H4 (cell line): ENCODE measurements at places on chromosomes 16 and 17. TPM values are rescaled to one million over a fixed set of nuclear protein-coding genes. Genes with fewer than 3 reads are reported as not detected.

FLOT2 gene
- total RNA-seq, result 15.5 and 21.3 TPM in 2 replicates

DNAI2 gene
- not detected in 2 replicates for total RNA-seq

RDM1 gene
- 0.66 and 1.1 TPM in 2 replicates for total RNA-seq

SOCS3 gene
- total RNA-seq, result 29.2 and 43.0 TPM in 2 replicates

MILR1 gene
- total RNA-seq, result 20.3 and 24.8 TPM in 2 replicates

HS3ST3A1 gene
- 4.7 and 12.6 TPM in 2 replicates for total RNA-seq

GSG1L gene
- 0.08 and 0.41 TPM in 2 replicates for total RNA-seq

SP6 gene
- 0.14 and 0.21 TPM in 2 replicates for total RNA-seq

SLC5A10 gene
- 0.10 TPM in 1 of 2 replicates, not detected in the other for total RNA-seq

CIBAR2 gene
- total RNA-seq, result not detected in 2 replicates

TAT gene
- not detected in 2 replicates for total RNA-seq

RAB11FIP4 gene
- 4.8 and 12.4 TPM in 2 replicates for total RNA-seq

FBXL16 gene
- 1.0 and 2.2 TPM in 2 replicates for total RNA-seq

GCGR gene
- not detected in 2 replicates for total RNA-seq

DPEP1 gene
- not detected in 2 replicates for total RNA-seq

HYDIN gene
- 0.15 and 0.64 TPM in 2 replicates for total RNA-seq

ESRP2 gene
- 0.21 TPM in 1 of 2 replicates, not detected in the other for total RNA-seq

GSE1 gene
- 8.0 and 11.9 TPM in 2 replicates for total RNA-seq

PRAC1 gene
- not detected in 2 replicates for total RNA-seq

KRTAP4-9 gene
- total RNA-seq, result not detected in 2 replicates

IRX5 gene
- 0.72 and 3.5 TPM in 2 replicates for total RNA-seq

MAP1LC3B gene
- total RNA-seq, result 26.6 and 28.5 TPM in 2 replicates

GGNBP2 gene
- total RNA-seq, result 32.5 and 38.2 TPM in 2 replicates

EFNB3 gene
- 5.6 and 6.2 TPM in 2 replicates for total RNA-seq

AIPL1 gene
- not detected in 2 replicates for total RNA-seq

PDIA2 gene
- total RNA-seq, result not detected in 2 replicates

FOXN1 gene
- total RNA-seq, result not detected in 2 replicates

ZP2 gene
- total RNA-seq, result not detected in 2 replicates

MYLK3 gene
- 0.14 TPM in 1 of 2 replicates, not detected in the other for total RNA-seq

TPSB2 gene
- 0.17 TPM in 1 of 2 replicates, not detected in the other for total RNA-seq

EPN3 gene
- total RNA-seq, result not detected in 2 replicates

MPP3 gene
- 4.0 and 4.3 TPM in 2 replicates for total RNA-seq

CCDC154 gene
- not detected in 2 replicates for total RNA-seq

ZNF646 gene
- 6.4 and 6.9 TPM in 2 replicates for total RNA-seq

FBXO39 gene
- total RNA-seq, result 0.06 TPM in 1 of 2 replicates, not detected in the other

WFIKKN1 gene
- not detected in 2 replicates for total RNA-seq

SLC6A2 gene
- total RNA-seq, result not detected in 2 replicates

KRTAP9-4 gene
- total RNA-seq, result not detected in 2 replicates

POLR3K gene
- 8.3 and 12.5 TPM in 2 replicates for total RNA-seq

NPTX1 gene
- 0.17 and 0.70 TPM in 2 replicates for total RNA-seq

QRICH2 gene
- 2.3 and 2.4 TPM in 2 replicates for total RNA-seq
